ENCODE measurements at places on chromosomes 6 and 20. TPM values are rescaled to one million over a fixed set of nuclear protein-coding genes. Genes with fewer than 3 reads are reported as not detected.
A peak's percentile ranks its signal among the peaks of the same experiment; 100 is the strongest.

DNA sequence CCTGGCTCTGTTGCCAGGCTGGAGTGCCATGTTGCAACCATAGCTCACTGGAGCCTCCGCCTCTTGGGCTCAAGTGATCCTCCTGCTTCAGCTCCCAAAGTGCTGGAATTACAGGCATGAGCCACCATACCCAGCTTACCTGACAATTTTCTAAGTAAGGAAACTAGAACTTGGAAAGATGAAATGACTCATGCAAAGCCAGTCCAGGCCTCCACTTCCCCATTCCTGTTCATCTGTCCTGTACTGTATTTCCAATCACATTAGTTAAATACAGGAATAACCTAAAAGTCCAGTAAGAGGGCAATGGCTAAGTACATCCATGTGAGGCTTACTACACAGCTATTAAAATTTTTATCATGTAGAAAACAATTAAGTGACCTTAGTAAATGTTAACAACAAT is 8.3 kb upstream of the ADGB start:
- DNase-seq, result no peak

Gene FBXO5
- 11.8 TPM for polyA plus RNA-seq

DNA sequence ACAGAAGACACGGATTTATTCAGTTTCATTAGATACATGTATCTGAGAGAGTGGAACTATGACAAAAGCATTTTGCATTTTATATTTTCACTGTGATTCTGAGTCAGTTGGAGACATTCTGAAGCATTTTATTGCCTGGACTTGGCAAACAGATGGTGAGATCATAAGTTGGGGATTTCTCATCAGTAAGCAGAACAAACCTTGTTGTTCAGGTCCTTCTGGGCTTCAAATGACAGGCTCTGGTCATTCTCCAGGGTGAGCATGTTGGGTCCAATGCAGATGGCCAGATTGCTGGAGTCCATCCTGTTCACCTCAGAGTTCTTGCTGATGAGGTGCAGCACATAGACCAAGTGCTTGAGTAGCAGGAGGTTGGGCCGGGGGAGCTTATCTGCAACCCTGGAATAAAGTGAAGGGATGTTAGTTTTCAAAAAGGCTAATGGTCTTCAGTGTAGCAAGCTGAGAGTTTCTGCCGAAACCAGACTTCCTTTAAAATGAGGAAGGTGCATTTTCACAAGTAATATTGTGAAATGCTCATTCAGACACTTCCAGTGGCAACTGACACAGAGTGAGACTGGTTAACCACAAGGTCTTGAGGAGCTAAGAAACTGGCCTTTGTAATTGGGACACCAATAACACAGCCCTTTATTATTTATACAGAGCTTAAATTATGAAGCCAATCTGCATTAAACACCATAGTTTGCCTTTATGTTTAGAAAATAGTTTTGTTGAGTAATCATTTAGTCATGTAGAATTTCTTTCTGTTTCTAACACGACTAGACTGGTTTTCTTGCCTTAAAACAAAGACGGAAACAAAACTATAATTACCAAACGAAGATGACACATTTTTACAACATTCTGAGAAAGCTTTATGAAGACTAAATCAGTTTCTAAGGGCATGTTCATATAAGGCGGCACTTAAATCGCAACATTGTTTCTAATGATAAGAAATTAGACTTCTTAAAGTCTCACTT is 5.6 kb downstream of the TAGAP start:
- peak; percentile 38 for DNase-seq

- DNase-seq, result no peak
These were observed 10.5 kb downstream of the SLC13A3 start for GRCh38 chr20:46640536-46641311.

DNA sequence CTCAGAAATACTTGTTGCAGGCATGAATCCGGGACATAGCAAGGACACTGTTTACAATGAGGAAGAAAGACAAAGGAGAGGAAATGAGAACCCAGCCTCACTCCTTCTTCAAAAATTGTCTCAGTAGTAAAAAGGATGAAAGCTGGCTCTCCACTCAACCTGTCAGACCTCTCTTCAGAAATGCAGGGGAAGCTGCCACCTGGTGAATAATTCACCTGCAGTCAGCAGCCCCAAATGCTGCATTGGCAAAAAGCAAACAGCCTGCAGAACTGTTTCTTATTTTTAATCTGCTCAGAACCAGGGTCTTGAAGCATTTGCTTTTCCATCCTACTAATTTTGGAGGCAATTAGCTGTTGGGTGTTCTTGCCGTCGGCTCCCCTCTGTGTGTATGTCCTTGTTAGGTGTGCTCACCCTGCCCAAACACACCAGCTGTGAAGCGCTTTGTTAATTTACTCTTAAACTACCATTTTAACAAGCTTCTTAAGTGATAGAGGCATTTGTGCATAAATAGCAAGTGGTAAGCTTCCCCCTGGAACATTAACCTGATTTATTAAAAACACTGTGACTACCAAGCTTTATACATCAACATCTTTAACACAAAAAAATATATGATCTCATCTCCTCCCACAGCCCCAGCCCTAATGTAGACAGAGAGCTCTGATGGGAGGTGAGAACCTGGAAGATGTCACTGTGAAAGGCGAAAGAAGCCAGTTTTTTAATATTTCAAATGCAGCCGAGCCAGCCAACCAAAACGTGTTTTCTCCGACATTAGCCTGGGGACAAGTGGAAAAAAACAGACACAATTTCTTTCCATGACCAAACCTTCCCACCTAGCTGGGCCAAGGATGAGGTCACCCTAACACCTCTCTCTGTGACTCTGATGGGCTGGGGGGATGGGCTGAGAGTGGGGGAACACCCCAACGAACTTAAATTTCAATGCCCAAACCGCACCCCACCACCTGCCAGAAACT is 451.0 kb upstream of the SULF2 start:
- DNase-seq, result no peak

GRCh38 chr6:138727182-138727581 is 46.4 kb upstream of the CCDC28A start:
- no peak for DNase-seq

- no peak for DNase-seq
These were observed 26.4 kb upstream of the BHLHE23 start for GRCh38 chr20:63032861-63033793.

Gene CITED2
- polyA plus RNA-seq, result 483 TPM

GRCh38 chr6:94213226-94213625 is 793.9 kb upstream of the EPHA7 start:
- no peak for DNase-seq

Gene HLA-DMA
- polyA plus RNA-seq, result 8.3 TPM

DNA sequence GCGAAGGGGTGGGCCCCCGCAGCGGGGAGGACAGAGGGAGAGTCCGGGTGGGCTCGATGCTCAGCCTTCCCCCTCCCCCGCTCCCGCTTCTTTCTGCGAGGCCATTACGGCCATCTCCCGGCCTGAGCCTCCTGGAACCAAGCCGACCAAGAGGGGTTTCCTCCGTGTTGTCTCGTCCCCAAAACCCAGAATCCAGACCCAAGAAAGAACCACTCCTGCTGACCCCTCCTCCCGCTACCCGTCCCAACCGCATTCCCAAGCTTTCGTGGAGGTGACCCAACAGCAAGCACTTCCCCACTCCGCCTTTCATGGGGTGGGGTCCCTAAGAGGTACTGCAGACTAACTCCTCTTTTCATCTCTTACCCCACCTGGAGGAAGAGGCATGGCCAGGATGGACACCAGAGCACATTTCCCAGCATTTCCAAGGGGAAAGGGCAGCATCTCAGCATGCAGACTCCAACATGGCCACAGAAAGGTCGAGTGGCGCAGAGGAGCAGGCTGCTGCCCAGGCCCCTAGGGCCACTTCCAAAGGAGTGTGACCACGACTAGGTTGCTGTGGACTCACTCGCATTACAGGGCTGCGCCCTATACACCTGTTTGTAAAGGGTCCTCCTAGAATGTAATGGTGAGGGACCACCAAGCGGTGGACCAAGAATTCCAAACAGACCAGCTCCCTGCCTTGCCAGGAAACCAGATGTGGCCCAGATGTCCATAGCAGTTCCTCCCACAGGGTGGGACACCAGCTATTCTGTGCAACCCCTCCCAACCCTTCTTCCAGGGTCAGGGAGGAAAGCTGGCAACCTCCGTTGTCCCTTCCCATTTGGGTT is 53.4 kb downstream of the MRPL14 start:
- no peak for DNase-seq

DNA sequence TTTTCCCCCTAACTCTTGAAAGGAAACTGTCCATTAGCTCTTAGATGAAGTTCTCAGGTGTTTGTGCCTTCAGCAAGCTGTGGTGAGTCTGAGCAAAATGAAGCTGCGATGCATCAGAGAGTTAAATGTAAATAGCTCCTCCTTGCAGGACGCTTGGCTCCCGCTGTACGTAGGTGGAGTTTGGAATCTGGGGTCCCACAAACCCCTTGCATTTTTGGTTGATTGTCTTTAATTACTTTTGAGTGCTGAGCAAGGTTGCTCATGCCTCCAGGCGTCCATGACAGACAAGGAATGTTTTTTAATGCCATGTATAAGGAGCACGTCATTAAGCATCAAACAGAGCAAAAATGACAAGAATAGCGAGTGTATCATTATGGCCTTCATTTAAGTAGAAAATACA is 300.5 kb downstream of the TFAP2C start:
- DNase-seq, result no peak

GRCh38 chr6:164528539-164528938 is 780.9 kb downstream of the C6orf118 start:
- no peak for DNase-seq

Gene ZNF831
- not detected for polyA plus RNA-seq

DNA sequence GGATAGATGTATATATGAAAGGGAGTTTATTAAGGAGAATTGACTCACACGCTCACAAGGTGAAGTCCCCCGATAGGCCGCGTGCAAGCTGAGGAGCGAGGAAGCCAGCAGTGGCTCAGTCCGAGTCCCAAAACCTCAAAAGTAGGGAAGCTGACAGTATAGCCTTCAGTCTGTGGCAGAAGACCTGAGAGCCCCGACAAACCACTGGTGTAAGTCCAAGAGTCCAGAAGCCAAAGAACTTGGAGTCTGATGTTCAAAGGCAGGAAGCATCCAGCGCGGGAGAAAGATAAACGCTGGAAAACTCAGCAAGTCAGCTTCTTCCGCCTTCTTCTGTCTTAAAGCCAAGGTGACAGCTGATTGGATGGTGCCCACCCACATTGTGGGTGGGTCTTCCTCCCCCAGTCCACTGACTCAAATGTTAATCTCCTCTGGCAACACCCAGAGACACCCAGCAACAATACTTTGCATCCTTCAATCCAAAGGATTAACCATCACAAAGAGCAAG is 102.6 kb upstream of the GJE1 start:
- peak; percentile 76 for DNase-seq

DNA sequence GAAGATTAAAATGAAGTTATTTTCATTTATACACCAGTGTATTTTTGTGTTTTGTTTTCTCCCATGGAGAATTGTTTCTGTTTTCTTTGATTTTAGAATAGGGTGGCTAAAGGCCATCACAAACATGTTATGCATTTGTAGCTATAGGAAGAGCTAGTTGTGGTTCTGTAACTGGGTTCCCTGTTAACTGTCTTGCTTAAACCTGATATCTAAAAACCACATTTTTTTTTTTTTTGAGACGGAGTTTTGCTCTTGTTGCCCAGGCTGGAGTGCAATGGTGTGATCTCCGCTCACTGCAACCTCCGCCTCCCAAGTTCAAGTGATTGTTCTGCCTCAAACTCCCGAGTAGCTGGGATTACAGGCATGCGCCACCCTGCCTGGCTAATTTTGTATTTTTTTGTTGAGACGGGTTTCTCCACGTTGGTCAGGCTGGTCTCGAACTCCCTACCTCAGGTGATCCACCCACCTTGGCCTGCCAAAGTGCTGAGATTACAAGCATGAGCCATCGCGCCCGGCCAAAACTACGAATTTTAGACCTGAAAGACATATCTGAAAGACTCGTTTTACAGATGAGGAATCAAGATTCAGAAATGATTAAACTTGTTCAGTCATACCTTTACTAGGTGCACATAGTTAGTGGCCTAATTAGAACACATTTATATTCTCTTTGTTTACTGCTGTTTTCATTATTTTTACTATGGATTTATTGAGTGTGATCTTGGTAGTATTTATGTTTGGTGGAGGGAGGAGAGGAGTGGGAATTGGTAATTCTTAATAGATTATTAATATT is 18.0 kb downstream of the SCAF8 start:
- DNase-seq, result no peak

GRCh38 chr6:48429021-48429420 is 318.0 kb upstream of the PTCHD4 start:
- peak; percentile 15 for DNase-seq

DNA sequence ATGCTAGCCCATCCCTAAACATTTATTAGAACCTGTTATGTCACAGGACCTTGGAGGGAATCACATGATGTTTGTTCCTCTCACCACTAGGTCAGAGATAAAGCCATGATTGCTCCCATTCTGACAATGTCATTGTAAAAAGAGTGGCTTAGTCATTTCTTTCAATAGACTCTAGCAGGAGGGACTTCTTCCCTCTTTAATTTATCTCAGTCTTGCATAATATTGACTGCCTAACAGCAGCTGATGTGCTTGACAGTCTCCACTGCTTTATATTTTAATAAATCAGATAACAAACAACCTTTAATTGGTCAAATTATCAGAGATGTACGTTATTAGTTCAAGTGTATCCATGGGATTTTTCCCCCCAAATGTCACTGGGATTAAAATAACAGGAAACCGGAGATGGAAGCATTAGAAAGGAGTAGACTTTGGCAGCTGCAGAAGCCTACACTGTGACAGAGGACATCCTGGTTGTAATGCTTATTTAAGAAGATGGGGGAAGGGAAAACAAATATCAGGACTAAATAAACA is 39.6 kb downstream of the LAMA4 start:
- peak; percentile 3 for DNase-seq

DNA sequence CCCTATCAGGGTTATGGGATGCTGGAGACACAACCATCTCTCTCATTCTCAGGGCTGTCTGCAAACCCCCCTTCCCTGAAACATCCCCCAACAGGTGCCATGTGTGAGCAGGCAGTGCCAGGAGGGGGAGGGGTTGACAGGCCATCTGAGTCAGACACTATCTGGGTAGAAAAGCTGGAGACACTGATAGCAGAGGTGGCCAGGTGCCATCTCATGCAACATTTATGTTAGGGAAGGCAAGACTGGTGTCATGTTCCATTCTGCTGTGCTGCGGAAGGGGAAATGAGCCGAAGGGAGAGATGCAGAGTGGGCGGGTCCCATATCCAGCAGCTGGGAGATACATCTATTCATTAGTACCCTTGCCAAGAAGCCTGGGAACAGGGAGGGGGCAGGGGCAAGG is 3.5 kb downstream of the LHFPL5 start:
- no peak for DNase-seq

DNA sequence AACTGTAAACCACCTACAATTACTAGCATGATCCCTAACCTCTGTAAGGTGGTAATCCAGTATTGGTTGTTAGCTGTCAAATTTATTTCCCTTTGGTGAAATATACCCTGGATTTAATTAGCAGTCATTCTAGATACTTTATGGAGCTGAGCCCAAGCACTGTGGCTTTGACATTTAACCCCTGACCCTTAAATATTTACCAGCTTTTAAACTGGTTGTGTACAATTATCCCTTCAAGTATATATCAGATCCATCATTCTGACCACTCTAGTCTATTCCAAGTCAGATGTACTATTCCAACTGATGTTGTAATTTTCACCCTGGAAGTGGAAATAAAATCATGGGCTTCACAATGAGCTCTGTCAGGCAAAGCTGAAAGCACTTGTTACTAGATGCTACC is 229.6 kb downstream of the FOXC1 start:
- DNase-seq, result no peak

Gene PCK1
- not detected for polyA plus RNA-seq

Gene PTCHD4
- 0.53 TPM for polyA plus RNA-seq

- peak; percentile 99 for DNase-seq
These were observed 13.6 kb upstream of the CALHM6 start for GRCh38 chr6:116447496-116448011.

GRCh38 chr20:4326195-4327065 is 311.1 kb upstream of the RNF24 start:
- DNase-seq, result peak; percentile 4

GRCh38 chr20:64048402-64049044 is 916 bp downstream of the SOX18 start:
- DNase-seq, result no peak

Gene PAX1
- not detected for polyA plus RNA-seq

Data from IMR-90 (cell line).